ENCODE measurements at places on chromosomes 4 and X.

DNA sequence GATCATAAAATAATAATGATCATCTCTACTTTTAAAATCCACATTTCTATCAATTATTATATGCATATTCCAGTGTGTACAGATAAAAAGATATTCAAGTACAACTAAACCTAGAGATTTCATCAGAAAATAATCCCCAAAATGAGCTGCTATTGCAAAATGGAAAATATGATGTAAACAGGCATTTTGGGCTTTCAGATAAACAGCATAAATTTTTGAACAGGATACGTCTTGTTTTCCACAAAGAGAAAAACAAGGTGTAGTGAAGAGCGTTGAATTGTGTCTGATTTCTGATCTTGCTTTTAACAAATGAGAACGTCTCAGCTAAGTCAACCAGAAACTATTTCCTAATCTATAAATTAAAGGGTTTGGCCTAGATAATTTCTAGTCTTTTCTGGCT is 349.6 kb upstream of the FTHL17 start:
- no peak for DNase-seq

- DNase-seq = no peak
These were observed 23.3 kb upstream of the BCOR start for GRCh38 chrX:40120838-40121580.

- DNase-seq = no peak
These were observed 39.5 kb downstream of the ZFYVE28 start for GRCh38 chr4:2378898-2379297.

DNA sequence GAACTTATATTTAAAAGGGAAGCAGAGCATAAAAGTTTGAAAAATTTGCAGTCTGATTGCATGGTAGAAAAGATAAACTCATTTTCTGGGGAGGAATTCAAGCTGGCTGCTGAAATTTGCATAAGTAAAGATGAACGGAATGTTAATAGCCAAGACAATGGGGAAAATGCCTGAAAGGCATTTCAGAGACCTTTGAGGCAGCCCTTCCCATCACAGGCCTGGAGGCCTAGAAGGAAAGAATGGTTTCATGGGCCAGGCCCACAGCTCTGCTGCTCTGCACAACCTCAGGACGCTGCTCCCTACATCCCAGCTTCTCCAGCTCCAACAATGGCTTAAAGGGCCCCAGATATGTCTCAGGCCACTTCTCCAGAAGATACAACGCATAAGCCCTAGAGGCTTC is 46.9 kb upstream of the INPP4B start:
- DNase-seq = no peak

DNA sequence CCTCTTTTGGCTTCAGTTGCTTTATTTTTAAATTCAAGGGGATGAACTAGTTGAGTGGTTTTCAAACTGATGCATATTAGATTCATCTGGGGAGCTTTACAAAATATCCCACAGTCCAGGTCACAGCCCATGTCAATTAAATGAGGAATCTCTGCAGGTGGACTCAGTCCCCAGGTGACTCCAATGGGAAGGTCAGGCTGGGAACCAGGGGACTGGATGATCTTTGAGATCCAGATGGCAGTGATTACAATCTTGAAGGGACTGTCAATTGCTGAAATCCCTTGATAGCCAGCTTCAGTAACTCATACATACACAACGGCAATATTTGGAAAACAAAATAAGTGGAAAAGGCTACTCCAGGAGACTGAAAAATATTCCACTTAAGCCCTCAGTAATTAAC is 7.0 kb downstream of the ADH1B start:
- no peak for DNase-seq

- DNase-seq = no peak
These were observed 807 bp downstream of the HMX1 start for GRCh38 chr4:8870647-8871416.

- DNase-seq = no peak
These were observed 469.0 kb upstream of the PRKX start for GRCh38 chrX:4182408-4182806.

DNA sequence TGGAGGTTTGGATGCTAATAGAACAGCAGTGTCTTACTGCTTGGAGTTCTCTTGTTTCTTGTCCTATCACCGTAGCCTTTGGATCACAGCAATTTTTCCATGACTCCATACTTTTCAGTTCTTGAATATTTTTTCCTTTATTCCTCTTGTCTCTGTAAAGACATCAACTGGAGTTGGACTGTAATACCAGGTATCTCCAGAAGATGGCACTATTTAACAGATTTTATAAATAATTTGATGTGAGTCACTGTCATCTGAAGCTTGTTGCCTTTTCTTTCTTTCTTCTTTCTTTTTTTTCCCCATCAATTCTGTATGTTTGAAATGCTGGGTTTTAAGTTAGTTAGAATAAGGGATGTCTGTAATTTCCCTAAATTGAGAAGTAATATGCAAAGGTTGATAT is 24.1 kb downstream of the HPRT1 start:
- DNase-seq = peak; percentile 78

DNA sequence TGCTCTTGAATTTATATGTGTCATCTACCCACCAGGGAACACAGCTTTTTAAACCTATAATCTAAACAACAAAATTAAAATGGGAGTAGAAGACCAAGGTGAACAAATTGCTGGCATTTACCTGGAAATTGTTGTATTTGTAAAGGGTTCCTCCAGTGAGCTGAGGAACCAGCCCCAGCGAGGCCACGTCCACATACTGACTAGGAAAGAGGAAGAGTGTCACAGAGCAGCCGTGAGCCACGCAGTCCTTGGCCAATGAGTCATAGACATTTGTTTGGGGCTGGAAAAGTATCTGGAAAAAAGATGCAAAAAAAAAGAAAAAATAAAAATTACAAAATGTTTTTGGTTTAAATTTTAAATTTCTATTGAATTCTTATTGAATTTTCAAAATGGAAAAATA is 58.7 kb downstream of the METTL14 start:
- DNase-seq = no peak

DNA sequence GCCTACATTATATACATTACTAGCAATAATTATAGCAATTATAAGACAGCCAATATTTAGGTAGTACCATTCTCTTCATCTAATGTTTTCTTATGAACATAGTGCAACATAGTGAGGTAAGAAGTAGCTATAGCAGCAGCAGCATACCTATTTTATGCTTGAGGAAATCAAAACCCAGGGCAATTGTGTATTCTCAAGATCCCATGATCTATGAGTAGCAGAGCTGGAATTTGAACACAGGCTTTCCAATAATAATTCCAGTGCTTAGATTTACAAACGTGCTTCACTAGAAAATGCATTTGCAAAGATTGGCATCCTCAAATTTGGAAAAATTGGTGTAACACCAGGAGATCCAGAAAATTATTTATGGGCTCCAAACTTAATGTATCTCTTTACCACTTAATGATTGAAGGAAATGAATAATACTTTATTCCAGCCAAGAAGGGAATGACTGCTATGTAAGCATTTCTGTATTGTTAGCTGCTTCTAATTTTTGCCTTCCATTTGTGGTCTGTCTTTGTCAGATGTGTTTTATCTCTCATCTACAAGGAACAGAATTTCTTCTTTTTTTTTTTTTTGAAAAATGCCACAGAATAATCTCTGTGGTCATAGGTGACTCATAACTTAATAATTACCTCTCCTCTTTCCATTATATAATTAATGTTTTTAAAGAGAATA is 451.1 kb downstream of the ARAP2 start:
- no peak for DNase-seq

GRCh38 chr4:26379837-26380236 is 59.0 kb downstream of the RBPJ start:
- DNase-seq = no peak

GRCh38 chr4:165922747-165923146 is 49.7 kb downstream of the TLL1 start:
- no peak for DNase-seq

DNA sequence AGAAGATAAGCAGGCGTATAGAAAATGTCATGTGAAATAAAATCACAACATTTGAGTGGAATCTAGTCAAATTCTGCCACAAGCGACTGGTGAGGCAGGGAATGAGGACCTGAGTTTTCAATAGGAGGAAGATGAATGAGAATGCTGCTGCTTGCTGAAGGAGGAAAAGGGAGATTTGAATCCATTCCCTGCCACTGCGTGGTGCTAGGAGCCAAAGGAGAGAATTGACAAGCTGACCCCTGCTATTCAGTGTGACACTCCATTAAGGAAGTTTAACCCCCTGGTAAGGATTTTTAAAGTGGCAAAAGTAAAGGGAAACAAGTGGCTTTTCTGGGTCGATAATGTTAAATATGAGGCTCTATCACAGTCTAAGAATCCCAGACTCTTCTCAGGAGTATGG is 314.0 kb downstream of the NAF1 start:
- no peak for DNase-seq

Measured in fibroblast of the aortic adventitia (primary cell).